ENCODE measurements at places on chromosomes 3 and 15.

GRCh38 chr3:43096761-43097160, 9.1 kb downstream of the POMGNT2 start:
- no peak for DNase-seq

DNA sequence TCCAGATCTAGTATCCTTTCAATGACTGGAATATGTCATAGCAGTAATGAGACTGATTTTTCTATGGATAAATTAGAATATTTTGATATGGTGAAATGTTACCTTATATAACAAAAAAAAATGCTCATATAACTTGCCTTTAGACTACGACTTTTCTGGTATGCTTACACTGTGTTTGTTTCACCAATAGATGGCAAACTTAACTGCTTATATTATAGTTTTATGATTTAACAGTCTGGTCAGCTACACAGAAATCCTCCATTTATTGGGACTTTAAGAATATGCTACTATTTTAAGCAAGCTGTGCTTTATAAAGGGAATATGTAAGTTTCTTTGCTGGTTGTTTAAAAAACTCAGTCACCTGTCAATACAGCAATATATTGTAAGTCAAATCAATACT, 205.6 kb downstream of the VGLL3 start:
- DNase-seq, result no peak

DNA sequence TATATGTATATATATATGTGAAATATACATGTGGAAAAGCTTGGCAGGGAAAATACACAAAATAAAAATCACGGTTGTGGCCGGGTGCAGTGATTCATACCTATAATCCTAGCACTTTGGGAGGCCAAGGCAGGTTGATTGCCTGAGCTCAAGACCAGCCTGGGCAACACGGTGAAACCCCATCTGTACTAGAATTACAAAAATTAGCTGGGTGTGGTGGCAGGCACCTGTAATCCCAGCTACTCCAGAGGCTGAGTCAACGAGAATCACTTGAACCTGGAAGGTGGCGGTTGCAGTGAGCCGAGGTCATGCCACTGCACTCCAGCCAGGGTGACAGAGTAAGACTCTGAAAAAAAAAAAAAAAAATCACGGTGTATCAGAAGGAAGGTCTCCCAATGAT, 20.8 kb upstream of the ARHGEF3 start:
- no peak for DNase-seq

DNA sequence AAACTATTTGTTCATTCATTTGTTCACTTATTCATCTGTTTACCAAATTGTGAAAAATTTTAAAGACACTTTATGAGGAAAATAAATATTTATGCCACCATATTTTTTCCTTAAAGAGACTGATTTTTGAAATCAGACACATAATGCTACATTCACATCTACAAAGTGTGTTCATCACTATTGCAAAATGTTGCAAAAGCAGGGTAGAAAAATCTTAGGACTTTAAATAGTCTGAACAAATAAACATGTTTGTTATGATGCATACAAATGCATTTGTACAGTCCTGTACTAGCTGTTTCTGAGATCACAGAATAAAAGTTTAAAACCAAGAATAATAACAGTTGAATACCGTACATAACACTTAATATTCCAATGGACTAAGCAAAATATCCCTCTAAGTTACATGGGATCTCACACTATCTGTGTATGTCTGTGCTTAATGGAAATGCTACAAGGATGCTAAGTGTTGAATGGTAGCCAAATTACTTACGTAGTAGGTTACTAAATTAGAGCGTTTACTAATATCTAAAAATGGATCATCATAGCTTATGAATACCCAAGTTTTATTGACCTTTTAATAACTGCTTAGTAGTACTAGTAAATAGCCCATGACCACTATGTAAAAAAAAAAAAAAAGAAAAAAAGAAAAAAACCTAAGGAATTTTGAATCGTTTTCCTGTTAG, 25.1 kb downstream of the ATP11B start:
- DNase-seq, result no peak

DNA sequence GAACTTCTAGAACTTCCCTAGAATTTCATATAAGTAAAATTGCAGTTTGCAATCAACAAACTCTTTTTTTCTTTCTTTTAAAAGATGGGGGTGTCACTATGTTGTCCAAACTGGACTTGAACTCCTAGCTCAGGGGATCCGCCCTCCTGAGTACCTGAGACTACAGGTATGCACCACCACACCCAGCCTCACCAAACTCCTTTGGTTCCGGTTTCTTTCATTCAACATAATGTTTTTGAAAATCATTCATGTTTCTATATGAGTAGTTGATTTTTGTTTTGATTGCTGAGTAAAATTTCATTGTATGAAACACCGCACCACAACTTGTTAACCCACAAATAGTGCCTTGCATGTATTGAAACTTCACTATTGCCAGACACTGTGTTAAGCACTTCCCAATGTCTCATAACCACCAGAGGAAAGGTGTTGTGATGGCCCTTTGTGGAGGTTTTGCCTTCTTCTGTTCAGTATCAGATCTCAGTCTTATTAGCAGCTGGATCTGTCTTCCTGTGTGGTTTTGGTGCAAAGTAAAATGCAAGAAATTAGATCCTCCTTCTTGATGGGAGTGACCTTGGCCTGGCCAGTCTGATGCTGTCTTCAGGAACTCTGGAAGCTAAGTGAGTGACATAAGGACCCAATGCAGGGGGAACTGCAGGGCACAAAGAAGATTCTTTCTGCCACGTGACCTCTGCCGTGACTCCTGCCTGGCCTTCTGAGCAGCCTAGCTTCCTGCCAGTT, 78.8 kb upstream of the UBE2E1 start:
- no peak for DNase-seq

Measured in 8988T (cell line).